ENCODE measurements at places on chromosomes 12 and 14.

- no peak for DNase-seq
Observed at GRCh38 chr14:102652194-102652593, 59.7 kb downstream of the RCOR1 start.

DNA sequence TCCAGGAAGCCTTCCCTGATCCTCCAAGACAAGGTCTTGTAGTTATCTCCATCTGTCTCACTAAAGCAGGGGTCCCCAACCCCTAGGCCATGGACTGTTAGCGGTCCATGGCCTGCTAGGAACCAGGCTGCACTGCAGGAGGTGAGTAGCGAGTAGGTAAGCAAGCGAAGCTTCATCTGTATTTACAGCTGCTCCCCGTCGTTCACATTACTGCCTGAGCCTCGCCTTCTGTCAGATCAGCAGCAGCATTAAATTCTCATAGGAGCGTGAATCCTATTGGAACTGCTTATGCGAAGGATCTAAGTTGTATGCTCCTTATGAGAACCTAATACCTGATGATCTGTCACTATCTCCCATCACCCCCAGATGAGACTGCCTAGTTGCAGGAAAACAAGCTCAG lies 12.4 kb upstream of the NFYB start:
- no peak for DNase-seq

GRCh38 chr12:107560899-107561285 lies 124.7 kb upstream of the PWP1 start:
- no peak for DNase-seq

GRCh38 chr12:42161529-42161928 lies 16.9 kb upstream of the GXYLT1 start:
- no peak for DNase-seq

DNA sequence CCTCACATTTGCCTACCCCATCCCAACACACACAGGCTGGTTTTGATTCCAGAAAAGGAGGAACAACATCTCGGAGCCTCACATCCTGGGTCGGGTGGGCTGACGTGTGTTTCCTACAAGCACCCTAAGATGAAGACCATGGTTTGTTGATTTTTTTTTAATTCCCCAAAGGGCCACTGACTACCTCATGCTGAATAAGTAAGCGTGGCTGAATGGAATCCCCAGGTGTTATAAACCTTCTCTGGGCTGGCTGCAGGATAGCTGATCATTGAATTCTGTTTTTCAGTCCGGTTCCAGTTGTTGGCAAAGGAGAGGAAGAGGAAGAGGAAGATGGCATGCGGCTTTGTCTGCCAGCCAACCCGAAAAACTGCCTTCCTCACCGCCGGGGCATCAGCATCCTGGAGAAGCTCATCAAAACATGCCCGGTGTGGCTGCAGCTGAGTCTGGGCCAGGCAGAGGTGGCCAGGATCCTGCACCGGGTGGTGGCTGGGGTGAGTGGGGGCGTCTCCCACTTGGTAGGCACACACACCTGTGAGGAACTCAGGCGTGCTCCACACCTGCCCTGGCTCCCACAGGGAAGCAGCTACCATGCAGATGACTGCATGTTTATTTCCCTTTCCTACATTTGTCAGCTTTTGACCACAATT lies 42.0 kb downstream of the RIN3 start:
- DNase-seq, result no peak

GRCh38 chr14:77301103-77301502 lies 19.6 kb downstream of the POMT2 start:
- peak; percentile 10 for DNase-seq

- no peak for DNase-seq
Observed at GRCh38 chr12:6927379-6928021, at the start of gene ATN1. Gene ATN1, plus strand, starts transcription at chr12:6927959. Its CDS starts 6,043 bp downstream, at chr12:6934002.

DNA sequence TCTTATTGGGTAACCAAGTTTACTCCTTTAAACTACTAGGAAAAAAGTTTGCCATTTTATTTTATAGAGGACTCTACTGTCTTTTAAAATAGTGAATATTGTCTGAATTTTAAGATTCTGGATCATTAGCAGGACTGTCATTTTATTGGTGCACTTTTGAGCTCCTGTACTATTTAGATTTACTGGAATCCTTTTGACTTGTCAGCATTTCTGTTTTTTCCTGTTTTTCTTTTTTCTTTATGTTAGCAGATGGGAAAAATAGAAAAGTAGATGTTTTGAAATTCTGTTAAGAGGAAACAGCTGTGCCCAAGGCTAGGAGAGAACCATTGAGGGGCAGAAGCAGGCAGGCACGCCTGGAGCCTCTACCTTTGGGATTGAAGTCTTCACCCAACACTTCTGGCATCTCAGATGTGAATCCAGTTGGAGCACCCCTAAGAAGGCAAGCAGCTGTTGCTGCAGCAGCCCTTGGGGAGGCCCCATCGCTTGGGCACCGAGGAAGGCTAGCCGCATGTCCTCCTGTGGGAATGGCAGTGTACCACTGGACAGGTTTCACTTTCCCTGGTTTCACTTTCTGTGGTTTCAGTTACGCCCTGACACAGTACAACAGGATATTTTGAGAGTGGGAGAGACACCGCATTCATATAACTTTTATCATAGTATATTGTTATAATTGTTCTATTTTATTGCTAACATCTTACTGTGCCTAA lies 11.5 kb downstream of the RIMKLB start:
- no peak for DNase-seq

All from T-helper 1 cell (primary cell).